ENCODE measurements at places on chromosomes 4 and X.
A peak's percentile ranks its signal among the peaks of the same experiment; 100 is the strongest.

DNA sequence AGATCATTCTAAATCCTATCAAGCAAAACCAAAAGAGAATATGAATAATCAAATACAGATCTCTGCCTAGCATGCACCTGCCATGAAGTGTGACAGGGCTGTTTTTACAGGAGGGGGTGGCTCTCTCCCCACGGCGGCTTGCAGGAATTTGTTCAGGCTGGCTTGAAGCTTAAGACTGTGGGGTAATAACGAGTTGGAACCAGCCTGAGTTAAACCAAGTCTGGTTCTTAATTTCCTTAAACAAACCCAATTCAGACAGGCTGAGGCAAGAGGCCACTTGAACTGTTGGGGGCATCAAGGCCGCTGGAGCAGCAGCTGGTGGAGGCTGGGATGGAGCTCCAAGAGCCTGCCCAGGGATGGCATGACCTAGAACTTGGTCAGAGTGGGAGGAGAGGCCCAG, 45.1 kb upstream of the LGI2 start:
- DNase-seq: no peak

DNA sequence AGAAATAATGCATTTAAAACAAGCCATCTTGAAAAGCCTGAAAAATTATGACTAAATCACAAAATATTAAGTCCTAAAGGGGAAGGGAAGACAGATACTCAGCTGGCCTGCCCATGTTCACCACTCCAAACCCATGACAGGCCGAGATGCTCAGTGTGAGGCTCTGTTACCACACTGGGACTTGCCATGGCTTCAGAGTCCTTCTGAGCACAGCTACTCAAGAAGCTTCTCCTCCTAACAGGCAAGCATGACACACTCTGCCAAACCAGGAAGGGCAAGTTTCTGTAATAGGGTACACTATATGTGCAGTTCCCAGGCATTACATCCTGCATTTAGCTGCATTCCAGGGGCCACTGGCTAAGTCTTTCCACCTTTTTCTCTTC, 34.0 kb upstream of the CYBB start:
- no peak for DNase-seq

DNA sequence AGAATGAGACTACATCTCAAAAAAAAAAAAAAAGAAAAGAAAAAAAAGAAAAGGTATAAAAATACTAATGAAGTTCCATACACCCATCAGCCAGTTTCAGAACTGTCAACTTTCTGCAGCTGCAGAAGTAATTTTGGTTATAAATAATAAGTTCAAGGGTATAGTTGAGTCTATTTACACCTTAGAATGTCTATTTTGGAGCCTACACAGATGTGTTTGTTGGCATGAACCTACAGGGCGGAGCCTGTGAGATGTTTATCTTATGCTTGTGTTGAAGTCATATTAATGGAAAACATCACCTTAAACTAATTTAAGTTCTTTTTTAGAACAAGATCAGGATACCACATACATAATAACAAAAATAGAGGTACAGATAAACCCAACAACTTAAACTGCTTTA, 85.8 kb downstream of the RAPGEF2 start:
- DNase-seq: no peak

DNA sequence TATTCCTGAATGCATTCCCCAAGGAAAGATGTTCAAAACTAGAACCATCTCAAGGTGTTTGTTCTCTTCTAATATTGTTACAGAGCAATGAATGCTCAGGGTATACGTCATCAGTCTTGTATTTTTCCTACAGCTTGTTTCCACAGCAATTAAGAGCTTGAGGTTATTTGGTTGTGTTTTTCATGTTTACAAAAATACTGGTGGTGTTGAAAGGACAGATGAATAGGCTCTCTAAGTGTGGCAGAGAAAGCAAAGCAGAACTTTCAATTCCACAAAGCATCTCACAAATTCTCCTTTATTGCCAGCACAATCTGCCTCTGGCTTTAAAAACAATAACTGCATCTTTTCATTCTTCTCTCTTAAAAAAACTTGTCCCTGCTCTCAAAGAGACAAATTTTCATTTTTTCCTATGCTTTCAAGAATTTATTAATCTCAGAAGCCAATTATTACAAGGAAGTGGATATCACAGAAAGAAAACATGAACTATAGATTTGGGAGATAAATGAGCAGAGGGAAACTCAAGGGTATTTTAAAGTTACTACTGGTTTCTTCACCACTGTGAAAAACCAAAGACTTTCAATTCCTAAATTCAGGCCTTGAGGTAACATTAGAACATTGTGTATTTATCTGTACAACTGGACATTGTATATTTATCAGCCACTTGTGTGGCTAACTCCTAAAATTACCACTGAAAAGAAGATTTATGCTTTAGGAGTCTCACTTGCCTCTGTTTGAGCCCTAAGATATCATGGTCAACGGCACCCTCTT, 49.2 kb downstream of the DDX53 start:
- no peak for DNase-seq

DNA sequence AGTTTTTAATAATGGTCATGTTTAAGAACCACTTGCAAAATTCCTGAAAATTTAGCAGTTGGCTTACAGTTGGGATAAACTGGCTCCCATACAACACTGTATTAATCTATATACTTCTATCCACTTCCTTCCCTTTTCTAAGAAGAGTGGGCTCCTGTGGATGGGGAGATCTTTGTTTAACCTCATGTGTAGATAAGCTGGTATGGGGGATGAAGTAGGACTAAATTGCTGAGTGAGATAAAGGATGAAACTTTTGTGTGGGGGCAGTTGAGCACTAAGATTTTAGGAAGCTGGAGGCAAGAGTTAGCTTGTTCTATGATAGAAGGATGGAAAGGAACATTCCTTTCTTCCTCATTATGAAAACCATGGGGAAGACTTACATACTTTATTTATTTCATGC, 54.6 kb upstream of the ATP8A1 start:
- no peak for DNase-seq

DNA sequence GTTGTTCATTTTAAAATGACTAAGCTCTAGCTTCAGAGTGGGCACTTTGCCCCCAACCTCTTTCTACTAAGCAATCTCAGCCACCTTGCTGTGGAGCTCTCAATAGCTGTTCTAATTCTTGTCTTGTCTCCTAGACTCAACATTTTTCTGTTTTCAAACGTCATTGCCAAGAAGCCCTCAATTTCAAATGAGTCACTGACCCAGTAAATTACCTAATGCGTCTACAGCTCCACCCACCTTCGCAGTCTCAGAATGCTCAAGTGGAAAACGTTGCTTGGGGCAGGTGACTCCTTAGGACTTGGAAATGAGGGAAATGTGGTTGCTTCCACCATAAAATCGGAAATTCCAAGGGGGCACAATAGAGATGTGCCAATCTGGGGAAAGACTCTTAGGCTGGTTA, 59.0 kb downstream of the ING2 start:
- DNase-seq: no peak

- DNase-seq: no peak
Measured at GRCh38 chr4:125331116-125331515, 16.4 kb downstream of the FAT4 start.

- no peak for DNase-seq
Measured at GRCh38 chr4:153804722-153805121, 15.8 kb upstream of the SFRP2 start.

GRCh38 chr4:10722957-10723356, 38.4 kb upstream of the CLNK start:
- no peak for DNase-seq

DNA sequence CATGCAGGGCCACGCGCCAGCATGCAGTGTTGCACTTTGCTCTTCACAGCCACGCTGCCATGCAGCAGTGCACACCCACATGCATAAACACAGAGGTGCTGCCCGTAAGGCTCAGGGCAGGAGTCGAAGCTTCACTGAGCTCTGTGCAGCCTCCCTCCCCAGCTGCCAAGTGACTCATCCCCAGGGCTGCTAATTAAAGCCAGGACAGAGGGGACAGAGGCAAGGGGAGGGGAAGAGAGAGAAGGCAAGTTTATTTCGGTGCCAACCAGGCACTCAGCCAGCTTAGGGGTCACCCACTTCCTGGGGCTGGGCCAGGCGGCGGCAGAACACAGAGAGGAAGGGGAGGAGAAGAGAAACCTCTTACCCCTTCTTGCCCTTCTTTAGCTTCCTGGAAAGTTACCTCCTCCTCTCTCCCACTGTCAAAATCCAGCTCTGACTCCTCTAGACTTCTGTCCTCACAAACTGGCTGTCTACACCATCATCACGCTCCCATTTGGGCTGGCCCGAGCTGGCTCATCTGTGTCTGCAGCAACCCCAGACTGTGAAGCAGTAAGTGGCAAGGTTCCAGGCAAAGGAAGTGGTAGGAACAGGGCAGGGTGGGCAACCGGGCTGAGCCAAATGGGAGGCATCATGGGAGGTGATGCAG, 6.2 kb upstream of the IQSEC2 start:
- DNase-seq: peak; percentile 85

- no peak for DNase-seq
Measured at GRCh38 chrX:16953606-16954211, 7.3 kb downstream of the REPS2 start.

DNA sequence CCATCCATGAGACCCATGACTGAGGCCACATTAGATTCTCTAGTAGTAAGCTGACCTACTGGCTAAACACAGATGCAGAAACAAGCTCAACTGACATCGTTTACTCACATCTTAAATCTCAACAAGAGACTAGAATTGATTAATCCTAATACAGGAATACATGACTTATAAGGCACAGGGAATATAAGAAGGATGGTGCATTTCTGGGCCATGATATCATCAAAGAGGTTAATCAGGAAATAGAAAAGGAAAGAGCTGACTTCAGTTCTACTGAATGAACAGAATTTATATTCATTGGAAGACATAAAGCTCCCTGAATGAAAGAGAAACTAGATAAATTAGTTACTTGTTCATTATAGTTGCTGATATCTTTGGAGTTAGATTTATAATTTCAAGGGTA, 1406.5 kb downstream of the STIM2 start:
- DNase-seq: no peak

DNA sequence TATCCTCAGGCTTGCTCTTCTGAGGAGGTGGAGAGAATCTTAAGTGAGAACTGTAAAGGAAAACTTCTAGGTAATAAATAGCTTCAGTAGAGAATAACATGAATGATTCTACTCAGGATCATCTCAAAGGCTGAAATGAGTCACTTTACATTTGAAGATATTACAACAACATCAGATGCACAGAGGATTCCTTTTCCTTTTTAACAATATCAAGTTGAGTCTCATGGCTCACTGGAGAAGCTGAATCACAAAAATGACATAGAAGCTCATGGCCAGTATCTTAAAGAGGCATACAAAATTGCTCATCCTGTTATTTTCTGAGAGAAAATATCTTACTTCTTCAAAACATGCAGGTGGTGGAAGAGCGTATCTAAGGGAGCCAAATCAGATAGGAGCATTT, 72.5 kb upstream of the EMCN start:
- DNase-seq: no peak

DNA sequence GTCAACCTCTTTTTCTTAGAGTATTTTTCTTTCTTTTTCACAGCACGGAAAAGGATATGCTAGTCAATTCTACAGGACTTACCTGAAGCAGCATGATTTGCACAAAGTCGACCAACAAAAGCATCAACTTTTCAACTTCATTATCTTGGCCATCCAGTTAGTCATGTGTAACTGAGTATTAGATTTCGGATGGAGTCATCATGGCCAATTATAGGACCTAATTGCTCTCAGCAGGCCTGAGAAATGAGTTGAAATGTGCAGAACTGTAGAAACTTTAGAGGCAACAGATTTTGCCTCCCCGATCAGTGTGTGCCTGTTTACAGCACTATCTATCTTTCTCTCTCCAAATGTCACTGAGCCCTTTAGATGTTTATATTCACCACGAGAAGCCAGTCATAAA, 41.0 kb downstream of the PCDH10 start:
- DNase-seq: no peak

- DNase-seq: no peak
Measured at GRCh38 chr4:160537681-160538080, 1434.8 kb downstream of the RAPGEF2 start.

DNA sequence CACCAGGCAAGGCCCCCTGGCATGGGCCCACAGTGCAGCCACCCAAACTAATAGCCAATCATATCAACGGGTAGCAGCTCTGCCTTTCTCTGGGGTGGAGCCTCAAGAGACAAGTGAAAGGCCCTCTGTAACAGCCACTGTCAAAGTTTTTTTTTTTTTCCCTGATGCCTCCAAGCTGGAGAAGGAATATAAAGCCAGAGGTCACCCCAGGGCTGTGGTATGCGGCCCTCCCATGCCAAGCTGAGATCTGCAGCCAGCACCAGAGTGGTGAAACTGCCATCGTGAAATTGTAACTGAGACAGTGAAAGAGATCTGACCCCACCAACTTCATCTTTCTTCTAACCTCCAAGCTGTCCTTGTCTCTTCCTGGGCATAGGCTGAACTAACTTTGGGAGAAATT, 407.0 kb downstream of the KLHL4 start:
- DNase-seq: no peak

- DNase-seq: no peak
Measured at GRCh38 chr4:20463176-20463430, 211.4 kb downstream of the SLIT2 start.

DNA sequence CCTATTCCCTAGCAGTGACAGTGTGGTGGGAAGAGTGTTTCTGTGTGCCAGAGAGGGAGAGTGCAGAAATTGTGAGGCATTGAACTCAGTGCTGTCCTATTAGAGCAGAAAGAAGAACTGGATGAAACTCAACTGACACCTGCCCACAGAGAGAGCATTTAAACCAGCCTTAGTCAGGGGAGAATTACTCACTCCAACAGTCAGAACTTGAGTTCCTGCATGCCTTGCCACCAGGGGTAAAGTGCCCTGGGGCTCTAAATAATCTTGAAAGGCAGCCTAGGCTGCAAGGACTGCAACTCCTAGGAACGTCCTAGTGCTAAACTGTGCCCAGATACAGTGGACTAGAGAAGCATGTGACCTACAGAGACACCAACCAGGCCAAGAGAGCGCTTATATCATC, 12.8 kb downstream of the CYSLTR1 start:
- DNase-seq: no peak

GRCh38 chr4:154741131-154741665, 2.6 kb upstream of the LRAT start:
- no peak for DNase-seq

DNA sequence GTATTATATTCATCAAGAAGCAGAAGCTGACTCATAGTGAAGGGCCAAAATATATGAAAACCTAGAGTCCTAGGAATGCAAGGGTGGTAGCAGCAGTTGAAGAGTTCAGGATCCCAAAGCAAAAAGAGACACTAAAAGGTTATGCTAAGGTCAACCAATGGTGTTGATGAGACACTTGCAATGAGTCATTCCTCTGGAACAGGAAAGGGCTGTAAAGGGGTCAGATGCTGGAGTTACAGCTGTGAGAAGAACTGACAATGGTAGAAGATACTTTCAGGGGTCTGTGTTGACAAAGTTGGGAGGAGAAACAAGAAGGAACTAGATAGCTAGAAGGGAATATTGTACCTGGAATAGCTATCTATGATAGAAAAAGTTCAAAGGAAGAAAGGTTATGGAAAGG, 47.5 kb downstream of the ZGRF1 start:
- no peak for DNase-seq

Data from aorta (tissue), 5 donors.